ENCODE measurements at places on chromosomes 5 and 9. TPM values are rescaled to one million over a fixed set of nuclear protein-coding genes. Genes with fewer than 3 reads are reported as not detected.

- H3K4me3 ChIP-seq = no peak overlapping the region
- H3K27ac ChIP-seq = no peak overlapping the region
- no peaks in the 10 kb centered on the region for H3K36me3 ChIP-seq
- H3K4me1 ChIP-seq = no peaks in the 10 kb centered on the region
Measured at GRCh38 chr9:116096046-116096445, 57.5 kb upstream of the PAPPA start.

DNA sequence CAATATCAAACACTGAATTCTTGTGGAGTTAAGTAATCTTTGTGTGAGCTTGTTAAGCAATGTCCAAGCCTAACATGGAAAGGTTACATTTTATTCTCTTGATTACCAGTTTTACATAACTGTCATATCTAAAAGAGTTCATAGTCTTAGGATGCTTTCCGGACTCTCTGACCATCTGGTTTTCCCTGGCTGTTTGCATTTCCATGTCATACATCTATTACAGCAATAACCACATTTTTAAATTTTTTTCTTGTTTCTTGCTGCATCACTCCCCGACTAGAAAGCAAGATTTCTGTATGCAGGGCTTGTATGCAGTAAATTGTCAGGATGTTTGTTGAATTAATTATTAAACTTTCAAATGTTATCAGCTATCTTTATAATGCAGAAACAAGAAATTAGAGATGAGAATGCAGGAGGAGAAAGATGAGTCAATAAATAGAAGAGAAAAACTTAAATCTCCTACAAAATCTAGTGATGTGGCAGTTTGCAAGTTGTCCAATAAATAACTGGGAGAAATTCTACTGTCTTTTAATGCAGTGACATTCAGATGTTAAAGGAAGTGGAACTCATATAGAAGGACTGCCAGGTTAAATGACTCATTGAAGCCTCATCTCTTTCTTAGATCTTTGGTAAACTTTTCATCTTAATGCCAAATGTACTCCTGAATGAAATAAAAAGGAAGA, 179.6 kb upstream of the SGCD start:
- no peaks in the 10 kb centered on the region for H3K27me3 ChIP-seq
- no peak overlapping the region for H3K4me3 ChIP-seq
- no peaks in the 10 kb centered on the region for H3K4me1 ChIP-seq
- H3K36me3 ChIP-seq = no peaks in the 10 kb centered on the region
- H3K27ac ChIP-seq = no peak overlapping the region

GRCh38 chr5:124132843-124133242, 613.6 kb downstream of the ZNF608 start:
- DNase-seq = no peak
- H3K27me3 ChIP-seq = no peaks in the 10 kb centered on the region
- H3K4me1 ChIP-seq = no peaks in the 10 kb centered on the region
- H3K27ac ChIP-seq = no peak overlapping the region
- no peak overlapping the region for H3K4me3 ChIP-seq

- H3K4me3 ChIP-seq = no peak overlapping the region
- H3K27ac ChIP-seq = no peak overlapping the region
- H3K36me3 ChIP-seq = peaks cover 6% of the 10 kb centered on the region
Measured at GRCh38 chr9:94999832-95000231, 273.3 kb downstream of the AOPEP start.

The SLC34A1 gene
- 0.40 TPM for total RNA-seq

The SLC6A18 gene
- total RNA-seq = not detected
